ENCODE measurements at places on chromosomes 11 and 22.

DNA sequence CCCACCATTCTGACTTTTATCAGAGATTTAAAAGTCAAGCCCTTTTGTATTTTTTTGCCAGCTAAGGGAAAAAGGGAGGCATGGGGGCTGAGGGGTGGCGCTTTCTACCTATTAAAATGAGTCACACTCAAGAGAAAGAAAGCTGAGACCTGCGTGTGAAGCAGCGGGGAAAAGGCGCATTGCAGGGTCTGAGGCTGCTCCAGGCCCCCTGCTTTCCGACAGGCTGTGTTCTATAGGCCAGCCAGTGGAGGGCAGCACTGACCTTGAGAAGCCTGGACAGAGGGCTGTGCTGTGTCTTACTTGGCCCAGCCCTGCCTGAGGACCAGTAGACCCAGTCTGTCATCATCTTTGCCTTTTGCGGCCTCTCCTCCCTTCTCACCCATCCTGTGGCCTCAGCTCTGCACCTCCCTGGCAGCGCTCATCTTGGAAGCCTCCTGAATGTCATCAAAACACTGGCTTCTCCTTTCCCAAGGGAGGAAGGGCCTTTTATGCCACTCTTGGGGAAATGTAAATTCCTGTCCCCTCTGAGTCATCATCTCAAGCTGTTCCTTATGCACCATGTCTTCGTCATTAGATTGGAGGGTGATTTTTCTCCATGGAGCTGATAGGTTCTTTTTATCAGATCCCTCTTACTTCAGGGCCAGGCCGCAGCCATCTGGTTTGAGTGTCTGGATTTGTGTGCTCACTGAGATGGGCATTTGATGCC, 12.6 kb upstream of the MAPK8IP1 start:
- DNase-seq, result peak; percentile 29

GRCh38 chr11:60830478-60831142, 11.3 kb upstream of the CCDC86 start:
- DNase-seq, result peak; percentile 56

DNA sequence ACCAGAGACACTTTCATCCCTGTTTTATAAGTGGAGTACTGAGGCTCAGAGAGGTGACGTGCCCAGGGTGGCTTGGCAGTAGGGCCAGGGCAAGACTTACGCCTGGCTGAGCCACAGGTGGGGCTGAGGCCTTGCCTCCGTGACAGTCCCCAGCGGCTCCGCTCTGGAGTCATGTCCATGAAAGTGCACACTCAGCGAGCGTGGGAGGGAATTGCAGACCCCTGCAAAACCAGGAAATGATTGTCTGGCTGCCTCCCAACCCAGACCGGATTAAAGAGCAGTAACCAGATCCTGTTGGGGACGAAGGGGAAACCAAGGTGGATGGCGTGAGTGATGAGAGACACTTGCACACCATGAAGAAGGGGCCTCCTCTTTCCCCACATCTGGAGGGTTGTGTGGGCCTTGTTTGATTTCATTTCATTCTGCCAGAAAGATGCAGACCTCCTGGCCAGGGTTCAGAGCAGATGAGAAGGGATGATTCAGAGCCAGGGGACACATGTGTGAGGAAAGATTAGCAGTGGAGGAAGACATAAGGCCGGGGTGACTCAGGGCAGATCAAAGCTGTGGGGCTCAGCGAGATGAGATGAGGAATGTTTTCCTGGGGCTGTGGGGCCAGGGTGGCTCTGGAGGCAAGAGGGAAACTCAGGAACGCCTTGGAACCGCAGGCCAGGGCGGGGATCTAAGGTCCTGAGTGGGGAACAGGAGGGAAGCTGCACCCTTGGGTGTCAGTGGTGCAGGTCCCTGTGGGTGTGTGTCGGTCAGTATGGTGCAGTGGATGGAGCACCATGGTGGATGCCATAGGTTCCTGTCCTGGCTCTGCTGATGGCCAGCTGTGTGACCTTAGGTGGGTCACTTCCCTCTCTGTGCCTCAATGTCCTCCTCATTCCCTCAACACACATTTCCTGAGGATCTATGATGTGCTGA, 29.9 kb upstream of the LRRC32 start:
- no peak for DNase-seq

GRCh38 chr11:65315204-65315865, 669 bp downstream of the CDC42EP2 start:
- DNase-seq, result peak; percentile 36

DNA sequence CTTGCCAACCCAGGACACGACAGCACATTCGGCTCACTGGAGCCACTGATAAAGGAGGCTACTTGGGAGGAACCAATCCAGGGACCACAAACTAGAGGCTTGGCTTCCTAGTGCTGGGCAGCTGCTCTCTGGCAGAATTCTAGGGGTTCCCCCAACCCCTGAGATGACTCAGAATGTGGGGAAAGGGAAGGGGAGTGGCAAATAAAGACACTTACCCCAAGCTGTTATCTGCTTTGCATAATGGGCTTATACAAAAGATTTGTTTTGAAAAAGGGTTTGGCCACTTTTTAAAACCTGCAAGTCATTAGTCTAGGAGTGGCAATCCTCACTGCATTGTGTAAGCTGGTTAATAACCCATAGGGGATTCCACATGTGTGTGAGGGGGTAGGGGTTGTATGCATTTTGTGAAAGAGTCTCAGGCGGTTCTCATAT, 64.1 kb upstream of the LMO1 start:
- DNase-seq, result no peak

Data from AML-193 (cell line).